ENCODE measurements at places on chromosomes 7 and 10.

DNA sequence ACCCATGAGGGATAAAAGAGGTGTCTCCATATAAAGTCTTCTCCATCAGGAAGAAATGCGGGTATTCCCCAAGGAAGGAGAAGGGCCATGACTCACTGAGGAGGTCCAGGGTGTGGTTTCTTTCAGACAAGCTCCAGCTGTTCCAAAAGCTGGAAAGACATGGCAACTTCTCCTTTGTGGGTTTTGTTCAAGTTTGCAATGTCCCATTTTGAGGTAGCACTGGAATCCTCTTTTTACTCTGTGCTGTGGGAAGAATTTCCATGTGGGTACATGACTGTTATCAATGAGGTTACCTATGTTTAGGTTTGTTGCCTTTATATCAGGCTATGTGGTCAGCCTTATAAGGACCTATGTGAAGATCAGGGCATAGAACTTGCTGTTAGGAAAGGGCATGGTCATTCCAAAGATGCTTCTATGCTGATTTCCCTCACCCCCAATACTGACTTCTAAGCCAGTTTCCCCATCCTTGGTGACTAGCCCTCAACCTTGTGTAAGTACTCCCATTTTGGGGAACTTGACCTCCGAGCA, 697.5 kb downstream of the INHBA start:
- DNase-seq = peak; percentile 97

GRCh38 chr10:124689911-124690498, 54.2 kb downstream of the FAM53B start:
- DNase-seq = no peak

GRCh38 chr10:124045801-124046355, 47.5 kb downstream of the CHST15 start:
- no peak for DNase-seq

GRCh38 chr7:36396150-36396549, 6.5 kb downstream of the ANLN start:
- DNase-seq = peak; percentile 41

GRCh38 chr10:81031774-81032173, 494.1 kb downstream of the SH2D4B start:
- no peak for DNase-seq

GRCh38 chr7:131532570-131533091, 23.8 kb downstream of the PODXL start:
- DNase-seq = no peak

GRCh38 chr7:140126435-140127034, 50.2 kb downstream of the KDM7A start:
- DNase-seq = no peak

DNA sequence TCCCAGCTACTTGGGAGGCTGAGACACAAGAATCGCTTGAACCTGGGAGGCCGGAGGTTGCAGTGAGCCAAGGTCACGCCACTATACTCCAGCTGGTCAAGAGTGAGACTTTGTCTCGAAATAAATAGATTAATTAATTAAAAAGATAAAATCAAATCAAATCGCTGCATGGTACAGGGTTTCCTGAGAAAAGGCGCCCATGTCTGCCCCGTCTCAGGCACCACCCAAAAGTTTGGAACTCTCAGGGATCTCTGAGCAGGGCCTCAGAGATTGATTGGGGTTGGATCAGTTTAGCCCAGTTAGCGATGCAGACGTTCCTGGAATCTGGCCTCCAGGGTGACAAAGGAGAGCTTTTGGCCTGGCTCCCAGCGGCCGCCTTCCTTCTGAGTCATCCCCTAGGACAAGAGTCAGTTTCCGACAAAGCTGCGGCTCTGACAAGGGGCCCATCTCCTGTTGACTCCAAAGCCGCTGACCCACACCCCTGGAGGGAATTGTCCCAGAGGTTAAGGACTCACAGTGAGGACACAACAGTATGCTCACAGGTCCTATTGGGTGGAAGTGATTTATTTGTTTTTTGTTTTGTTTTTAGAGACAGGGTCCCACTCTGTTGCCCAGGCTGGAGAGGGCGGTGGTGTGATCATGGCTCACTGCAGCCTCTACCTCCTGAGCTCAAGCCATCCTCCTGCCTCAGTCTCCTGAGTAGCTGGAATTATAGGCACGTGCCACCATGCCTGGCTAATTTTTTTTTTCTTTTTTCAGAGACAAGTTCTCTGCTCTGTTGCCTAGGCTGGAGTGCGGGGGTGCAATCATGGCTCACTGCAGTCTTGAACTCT, 6.8 kb downstream of the ORAI2 start:
- peak; percentile 75 for DNase-seq

DNA sequence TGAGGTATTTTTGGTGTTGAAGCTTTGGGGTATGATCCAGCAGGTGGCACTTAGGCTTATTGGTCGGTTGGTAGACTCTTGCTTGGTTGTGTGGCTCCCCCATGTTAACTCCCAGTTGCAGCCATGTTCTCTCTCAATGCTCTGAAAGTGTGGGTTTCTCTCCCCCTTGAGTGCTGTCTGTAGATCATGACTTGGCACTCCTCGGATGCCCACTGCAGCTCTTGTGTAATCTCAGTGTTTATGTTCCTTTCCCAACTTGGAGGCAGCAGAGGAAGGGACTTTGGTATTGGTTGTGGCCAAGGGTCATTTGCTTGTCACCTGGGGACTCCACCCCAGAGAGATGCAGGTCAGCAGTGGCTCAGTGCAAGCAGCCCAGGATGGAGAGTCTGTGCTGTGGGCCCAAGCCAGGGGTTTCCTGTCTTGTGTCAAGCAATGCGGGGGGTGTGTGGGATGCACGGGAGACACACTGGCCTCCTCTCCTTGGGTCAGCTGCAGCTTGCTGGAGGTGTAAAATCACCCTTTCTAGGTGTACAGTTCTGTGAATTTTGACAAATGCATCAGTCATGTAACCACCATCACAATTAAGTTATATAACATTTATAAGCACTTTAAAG, 36.9 kb downstream of the PIK3CG start:
- DNase-seq = no peak

DNA sequence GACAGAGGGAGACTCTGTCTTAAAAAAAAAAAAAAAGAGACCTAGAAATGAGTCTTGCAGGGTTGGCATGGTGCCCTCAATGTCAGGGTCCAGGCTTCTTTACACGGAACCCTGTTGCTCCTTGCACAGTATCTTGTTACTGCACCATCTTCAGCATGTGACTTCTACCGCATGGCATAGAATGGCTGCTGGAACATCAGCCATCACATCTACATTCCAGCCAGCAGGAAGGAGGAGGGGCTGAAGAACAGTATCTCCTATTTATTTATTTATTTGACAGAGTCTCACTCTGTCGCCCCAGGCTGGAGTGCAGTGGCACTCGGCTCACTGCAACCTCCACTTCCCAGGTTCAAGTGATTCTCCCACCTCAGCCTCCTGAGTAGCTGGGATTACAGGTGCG, 3.7 kb upstream of the ACHE start:
- no peak for DNase-seq

DNA sequence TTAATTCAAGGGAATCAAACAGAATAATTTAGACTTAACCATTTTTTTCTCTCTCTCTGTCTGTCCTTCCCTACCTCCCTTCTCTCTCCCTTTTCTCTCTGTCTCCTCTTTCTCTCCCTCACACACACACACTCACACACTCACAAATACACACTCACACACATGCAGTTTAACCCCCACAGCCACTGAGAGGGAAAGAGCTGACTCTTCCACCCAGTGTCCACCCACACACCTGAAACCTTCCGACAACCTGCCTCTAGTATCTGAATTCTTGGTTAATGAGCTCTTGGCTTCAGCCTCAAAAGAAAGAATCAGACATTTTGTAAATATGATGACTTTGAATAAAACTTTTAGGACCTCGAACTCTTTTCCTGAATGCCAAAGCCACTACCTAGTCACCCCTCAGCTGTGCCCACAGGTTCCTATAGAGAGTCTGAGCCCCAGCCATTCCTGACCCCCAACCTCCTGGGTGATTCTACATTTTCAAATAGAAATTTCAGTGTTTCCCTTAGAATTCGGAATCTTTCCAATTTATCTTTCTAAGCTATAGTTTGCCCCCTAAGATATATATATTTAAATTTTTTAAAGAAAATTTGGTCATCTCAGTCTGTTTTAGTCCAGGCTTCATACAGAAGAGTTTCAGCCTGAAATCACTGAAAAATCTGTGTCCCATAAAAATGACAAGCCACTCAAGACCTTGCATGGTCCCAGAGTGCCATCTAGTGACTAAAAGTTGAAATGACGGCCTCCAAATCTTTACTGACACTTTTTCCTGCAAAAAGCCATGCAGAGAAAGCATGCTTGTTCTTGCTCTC, 202.8 kb downstream of the IPMK start:
- DNase-seq = peak; percentile 60

DNA sequence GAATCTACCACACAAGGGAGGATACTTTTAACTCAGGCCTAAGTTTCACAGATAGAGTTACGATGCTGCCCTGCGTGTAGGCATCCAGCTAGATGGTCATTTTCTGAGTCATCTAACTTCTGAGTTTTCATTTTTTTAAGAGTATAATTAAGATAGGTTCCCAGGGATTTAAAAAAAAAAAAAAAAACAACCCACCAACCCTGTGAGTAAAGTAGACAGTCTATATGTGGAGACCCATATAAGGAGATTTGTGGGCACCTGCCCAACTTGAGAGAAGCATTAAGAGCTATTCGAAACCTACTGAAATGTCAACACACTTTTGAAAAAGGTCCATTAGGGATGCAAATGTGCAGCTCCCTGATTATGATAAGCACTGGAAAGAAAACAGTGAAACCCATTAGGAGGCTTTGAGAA, 257.3 kb downstream of the TRIL start:
- peak; percentile 76 for DNase-seq

DNA sequence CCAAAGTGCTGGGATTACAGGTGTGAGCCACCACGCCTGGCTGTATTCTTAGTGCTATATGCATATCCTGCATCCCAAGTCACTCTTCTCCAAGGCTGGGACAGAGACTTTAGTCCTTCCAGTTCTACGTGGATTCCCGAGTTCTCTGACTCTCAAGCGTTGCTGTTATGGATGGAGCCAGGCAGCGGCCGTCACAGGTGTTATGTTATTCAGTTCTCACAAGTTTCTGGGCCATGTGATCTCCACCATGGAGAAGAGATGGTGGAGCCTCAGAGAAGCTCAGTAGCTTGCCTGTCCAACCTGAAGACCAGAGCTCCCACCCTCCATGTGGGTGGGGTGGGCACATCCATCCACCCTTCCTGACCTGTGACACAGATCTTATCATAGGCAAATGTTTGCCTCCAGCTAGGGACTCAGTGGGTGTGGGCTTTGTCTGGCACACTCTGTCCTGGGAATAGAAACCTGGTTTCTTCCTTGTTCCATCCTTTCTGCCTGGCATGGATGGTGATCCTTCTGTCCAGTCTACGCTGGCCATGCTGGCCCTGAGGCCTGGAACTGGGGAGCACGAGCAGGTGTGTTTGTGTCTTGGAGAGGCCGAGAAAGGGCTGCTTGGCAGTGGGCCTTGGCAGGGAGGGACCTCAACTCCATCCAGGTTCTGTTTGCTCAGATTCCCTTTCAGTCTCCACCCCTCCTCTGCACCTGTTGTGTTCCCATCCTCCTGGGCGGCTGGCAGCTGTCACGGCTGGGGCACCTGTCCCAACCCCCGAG, 55.3 kb downstream of the NEURL1 start:
- no peak for DNase-seq

GRCh38 chr10:64416011-64416410, 894.8 kb downstream of the REEP3 start:
- no peak for DNase-seq

GRCh38 chr10:77798940-77799339, 127.6 kb downstream of the DLG5 start:
- peak; percentile 18 for DNase-seq

- DNase-seq = no peak
Observed at GRCh38 chr10:124870854-124871425, 69.3 kb downstream of the ABRAXAS2 start.

DNA sequence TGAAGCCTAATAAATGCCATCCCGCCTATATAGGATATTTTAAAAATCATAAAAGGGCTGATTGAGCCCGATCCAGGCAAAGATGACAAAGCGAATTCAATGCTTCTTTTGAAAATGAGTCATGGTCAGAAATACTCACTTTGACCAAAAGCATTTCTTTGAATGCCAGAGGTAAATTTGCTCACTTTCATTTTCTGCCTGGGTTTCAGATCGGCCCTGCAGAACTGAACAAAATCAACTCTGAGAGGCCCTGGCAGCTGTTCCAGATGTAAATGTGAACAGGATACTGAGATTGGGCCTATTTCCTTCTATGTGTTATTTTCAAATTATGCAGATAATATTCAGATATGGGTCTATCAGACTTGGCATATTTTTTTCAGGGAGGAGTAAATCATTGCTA, 114.8 kb upstream of the ARID5B start:
- DNase-seq = peak; percentile 89

- DNase-seq = no peak
Observed at GRCh38 chr10:88062798-88063472, 199.5 kb downstream of the PTEN start.

GRCh38 chr7:97025983-97026714, 1.5 kb upstream of the DLX5 start:
- DNase-seq = no peak

DNA sequence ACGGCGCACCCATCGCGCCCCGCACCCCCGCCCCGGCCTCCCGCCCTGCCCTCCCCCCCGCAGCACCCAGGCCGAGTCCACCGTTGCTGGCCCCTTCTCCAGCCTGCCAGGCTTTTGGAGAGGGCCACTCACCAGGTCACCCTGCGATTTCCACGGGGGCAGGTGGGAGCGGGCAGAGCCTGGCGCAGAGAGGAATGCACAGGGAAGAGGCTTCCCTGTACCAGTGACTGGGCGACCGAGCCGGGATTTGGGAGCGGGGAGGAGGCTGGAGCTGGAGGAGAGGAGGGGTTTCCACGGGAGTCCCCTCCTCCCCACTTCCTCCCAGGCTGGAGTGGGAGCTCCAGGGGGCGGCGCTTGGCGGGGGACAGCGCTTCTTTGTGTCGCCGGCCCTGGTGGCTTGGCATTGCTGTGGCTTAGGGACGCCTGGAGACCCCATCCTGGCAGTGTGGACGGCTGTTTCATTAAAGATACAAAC, 19.3 kb downstream of the TCAF1 start:
- peak; percentile 61 for DNase-seq

DNA sequence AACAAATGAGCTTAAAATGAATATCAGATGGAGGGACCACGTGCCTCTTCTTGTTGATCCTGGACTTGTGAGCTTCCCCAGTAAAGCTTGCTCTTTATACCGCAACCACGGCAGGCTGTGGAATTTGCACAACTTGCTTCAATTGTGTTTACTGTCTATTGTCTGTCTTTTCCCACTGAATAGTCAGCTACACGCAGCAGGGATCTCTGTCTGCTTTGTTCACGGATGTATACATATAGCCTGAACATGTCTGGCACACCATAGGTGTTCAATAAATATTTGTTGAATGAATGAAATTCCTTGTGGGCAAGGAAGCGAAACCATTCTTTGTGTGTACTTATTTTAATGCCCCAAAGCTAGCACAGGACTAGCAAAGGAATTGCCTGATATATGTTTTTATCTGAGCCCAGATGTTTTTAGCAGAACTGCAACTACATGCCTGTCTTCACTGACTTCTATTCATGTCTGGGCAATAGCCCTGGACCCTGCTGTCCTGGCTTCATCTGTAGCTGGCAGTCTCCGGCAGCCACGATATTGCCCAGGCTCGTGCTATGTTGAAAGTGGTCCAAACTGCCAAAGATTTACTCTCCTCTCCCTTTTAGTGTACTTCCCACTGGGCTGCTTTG, 29.9 kb upstream of the IFRD1 start:
- DNase-seq = peak; percentile 59
